NCI-H460 (cell line): ENCODE measurements at places on chromosomes 2 and 18.

DNA sequence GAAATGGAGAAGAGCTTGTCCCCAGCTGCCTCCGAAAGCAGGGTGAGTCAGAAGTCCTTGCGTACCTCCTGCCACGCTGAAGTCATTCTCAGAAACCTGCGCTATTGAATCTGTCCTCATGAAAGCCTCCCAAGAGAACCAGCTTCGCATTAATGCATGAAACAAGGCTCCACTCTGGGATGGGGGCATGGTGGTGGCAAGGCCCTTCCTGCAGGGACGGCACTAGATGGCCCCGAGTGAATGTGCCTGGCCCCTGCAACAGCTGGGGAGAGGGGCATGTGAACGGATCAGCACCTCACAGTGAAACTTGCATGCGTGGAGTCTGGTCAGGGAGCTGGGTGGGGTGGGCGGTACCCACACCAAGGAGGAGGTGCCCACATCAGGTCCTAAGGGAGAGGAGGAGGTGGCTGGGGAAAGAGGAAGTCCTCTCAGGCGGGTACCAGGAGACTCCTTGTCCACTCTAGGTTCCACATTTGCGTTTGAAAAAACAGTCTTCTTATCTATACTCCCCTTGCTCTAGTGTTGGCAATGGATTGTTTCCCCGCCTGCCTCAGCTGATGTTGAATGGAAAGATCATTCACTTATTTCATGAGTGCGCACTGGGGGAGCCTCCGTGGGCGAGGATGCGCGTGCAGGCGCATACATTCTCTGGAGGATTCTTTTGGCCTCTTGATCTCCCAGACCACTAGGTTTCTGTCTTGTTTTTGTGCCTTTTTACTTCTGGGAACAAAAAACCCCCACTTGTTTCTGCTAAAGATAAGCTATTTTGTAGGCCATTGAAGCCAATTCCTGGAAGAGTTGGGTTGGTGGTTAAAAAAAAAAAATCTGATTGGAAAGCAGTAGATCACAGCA, 104.7 kb downstream of the KLHL29 start:
- DNase-seq, result no peak

DNA sequence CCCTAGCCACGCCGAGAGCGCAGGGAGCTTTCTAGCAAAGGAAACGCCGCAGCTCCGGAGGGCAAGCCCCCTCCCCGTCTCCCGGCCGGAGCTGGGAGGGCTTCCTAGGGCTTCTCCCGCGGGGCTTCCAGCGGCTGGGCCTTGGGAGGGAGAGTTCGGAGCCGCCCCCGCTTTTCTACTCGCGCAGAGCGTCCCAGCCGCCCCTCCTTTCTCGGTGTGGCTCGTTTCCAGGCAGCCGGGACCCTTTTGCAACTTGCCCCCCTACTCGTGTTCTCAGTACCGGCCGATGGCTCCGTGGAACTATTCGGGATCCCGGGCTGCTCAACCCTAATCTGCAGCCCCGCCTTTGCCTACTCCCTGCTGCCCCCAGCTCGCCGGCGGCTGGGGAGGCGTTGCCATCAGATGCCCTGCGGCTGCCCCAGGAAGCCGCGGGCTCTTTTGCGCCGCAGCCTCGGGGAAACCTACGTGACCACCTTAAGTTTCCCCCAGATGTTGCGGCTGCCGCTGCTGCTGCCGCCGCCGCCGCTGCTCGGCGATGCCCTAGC, 1.5 kb upstream of the NR4A2 start:
- DNase-seq, result no peak

GRCh38 chr2:215744514-215744913, 268.8 kb downstream of the MREG start:
- DNase-seq, result no peak

DNA sequence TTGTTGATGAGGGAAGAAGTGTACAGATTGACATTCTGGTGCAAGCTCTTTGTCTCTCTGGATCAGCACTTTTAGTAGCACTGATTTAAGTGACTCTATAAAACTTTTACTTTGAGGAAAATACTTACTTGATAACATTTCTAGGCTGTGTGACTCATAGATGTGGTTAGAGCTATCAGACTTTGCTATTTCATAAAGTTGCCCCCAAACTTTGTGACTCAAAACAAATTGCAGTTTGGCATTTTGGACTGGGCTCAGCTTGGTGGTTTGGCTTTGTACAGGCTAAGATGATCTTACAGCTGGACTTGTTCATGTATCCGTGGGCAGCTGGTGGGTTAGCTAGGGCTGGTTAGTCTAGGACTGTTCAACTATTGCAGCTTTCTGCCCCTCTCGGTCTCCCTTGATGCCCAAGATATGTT, 42.1 kb upstream of the GLS start:
- DNase-seq, result no peak

DNA sequence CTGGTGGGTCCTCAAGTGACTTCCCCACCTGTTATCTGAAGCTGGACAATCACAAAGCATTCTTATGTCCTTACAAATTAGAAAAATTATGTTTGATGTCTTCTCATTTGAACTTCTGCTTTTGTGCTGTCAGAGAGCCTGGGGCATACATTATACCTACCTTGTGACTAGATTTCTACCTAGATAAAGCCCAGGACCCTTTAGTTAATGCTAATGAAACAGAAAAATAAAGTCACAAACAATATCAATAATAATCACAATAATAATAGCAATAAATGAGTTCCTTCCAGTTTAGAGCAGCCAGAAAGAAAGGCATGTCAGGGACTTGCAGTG, 456.4 kb downstream of the SETBP1 start:
- no peak for DNase-seq

DNA sequence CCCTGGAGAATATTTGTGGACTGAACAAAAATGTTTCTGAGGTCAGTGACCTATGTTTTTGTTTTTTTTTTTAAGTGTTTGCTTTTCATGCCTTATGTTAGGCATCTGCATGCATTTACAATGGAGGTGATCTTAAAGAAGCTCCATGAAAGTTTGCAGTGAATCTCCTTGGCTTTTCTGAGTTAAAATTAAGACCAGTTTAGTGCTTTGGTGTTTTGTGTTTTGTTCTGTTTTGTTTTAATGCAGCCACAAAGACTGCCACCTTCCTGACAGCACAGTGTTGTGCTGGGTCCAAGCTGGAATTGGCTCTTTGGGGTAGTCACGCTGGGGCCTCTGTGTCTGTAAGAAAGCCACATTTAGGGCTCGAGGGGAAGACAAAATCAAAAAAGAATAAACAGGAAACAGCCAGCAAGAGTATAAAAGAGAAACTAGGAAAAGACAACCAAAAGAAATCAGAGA, 396.2 kb downstream of the ARHGAP15 start:
- DNase-seq, result no peak

DNA sequence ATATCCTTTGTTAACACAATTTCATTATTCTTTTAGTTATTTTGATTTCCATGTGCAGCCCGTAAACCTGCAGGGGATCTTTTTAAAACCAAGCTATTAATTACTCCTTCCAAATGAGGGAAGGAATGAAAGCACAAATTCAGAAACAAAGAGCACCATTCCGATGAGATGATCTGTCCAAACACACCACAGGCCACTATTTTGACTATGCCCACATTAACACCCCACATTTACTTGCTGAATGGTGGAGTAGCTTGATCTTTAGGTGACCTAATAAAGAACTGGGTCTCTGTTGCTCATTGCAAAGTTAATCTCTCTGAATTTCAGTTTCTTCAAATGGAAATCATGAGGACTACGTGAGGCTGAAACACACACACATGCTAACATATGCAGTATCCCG, 218.0 kb downstream of the IRS1 start:
- DNase-seq, result no peak

- no peak for DNase-seq
These were observed 81.9 kb downstream of the GFPT1 start for GRCh38 chr2:69305166-69305565.

DNA sequence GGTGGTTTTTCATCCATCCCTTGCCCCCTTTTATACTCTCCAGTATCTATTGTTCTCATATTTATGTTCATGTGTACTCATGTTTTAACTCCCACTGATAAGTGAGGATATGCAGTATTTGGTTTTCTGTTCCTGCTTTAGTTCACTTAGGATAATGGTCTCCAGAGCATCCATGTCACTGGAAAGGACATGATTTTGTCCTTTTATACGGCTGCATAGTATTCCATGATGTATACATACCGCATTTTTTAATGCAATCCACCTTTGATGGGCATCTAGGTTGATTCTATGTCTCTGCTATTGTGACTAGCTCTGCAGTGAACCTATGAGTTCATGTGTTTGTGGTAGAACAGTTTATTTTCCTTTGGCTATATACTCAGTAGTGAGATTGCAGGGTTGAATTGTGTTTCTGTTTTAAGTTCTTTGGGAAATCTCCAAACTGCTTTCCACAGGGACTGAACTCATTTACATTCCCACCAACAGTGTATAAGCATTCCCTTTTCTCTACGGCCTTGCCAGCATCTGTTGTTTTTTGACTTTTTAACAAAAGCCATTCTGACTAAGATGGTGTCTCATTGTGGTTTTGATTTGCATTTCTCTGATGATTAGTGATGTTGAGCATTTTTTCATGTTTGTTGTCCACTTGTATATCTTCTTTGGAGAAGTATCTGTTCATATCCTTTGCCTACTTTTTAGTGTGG, 420.2 kb downstream of the THSD7B start:
- DNase-seq, result no peak

GRCh38 chr2:16102976-16103380, 162.6 kb downstream of the MYCN start:
- DNase-seq, result no peak

DNA sequence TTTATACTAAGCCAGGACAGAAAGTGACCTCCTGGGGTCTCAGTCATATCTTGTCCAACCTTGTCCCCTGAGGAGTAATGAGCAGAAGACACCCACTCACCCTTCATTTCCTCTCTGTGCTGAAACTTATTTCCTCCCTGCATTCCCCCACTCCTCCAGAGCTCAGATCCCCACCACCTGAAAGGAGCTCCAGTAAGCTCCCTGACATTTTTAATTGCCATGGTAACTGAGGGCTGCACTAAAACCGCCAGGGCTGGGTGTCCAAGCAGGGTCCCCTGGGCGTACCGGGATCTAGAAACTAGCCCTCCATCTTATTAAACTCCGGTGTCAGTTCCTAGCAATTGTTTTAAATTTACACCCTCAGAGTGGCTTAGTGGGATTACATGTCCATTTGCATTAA, 393.3 kb upstream of the HNRNPA3 start:
- DNase-seq, result no peak

DNA sequence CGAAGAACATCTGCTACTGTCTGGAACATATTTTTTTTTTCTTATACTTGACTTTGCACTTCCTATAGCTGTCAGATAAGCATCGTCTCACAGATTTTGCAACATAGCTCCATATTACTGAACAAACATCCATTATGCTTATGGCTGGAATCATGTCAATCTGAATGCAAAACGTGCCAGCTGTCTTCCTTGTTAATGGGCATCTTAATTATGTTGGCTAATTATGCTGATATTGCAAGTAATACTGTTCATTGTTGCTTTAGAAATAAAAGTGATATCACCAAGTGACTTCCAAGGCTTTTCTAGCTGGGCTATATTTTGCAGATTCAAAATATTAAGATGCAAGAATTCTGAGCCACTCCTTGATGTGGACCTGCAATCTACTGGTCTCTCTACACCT, 176.8 kb downstream of the ARL4C start:
- no peak for DNase-seq

DNA sequence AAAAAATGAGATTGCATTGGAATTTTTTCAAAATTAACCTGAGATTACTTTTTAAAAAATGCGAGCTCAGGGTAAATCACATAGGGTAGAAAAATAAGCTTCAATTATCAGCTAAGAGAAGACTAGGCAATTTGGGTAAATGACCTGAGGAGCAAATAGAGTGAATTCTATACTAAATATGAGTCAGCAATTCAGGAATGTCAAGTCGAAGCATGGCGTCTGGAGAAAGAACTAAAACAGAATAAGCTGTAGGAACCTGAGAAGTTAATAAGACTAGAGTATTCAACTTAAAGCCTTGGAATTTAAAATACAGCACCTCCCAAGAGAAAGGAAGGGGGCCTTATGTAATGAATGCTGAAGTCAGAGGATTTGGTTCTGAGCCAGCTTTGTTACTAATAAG, 487.0 kb downstream of the SUCLG1 start:
- DNase-seq, result no peak

- DNase-seq, result no peak
These were observed 191.7 kb downstream of the THSD7B start for GRCh38 chr2:136957044-136957443.
